ENCODE measurements at places on chromosomes 12 and 14.

DNA sequence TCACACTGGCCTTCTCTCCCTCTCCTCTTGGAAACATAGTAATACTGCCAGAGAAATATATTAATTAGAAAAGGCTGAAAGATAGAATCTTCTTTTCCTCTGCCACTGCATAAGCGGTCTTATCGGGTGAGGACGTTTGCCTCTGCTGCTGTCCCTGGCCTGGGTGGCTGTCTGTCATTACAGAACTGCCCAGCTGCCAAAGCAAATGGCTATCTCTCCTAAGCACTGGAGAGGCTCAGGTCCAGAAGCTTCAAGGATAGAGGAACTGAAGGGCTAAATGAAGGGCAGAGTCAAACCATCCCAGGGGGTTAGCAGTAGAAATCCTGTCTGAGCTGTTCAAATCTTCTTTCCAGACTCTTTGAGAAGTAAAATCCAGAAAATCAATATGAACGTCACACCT, 198.6 kb upstream of the CAND1 start:
- no peak overlapping the region for H3K27ac ChIP-seq
- H3K4me1 ChIP-seq: peaks cover 5% of the 10 kb centered on the region
- no peak overlapping the region for H3K4me3 ChIP-seq

DNA sequence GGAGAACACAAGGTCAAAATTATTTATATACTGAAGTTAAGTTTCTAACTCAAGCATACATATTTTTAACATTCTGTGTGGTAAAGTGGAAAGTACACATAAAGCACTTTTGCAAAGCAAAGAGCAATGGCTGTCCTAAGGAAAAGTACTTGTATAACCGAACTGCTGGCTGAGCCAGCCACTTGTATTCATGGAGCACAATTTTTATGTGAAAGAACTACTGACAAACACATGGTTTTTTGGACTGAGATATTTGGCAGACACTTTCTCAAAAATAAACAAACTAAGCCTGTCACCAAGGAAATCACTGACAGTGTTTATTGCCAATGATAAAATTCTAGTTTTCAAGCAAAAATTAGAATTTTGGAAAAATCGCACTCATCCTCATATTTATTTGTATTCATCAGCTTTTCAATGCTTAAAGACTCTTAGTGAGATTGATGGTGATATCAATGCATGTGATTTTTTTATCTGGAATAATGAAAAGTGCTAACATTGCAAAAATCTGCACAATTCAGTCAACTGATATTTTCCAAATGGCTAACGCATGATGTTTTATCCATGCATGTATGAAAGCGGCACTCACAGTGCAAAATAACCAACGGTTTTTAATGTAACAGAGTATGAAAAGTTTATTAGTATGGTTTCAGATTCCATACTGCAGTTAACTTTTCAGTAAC, 125.3 kb downstream of the IPO8 start:
- H3K27me3 ChIP-seq: no peaks in the 10 kb centered on the region
- DNase-seq: no peak
- no peaks in the 10 kb centered on the region for H3K4me1 ChIP-seq
- H3K36me3 ChIP-seq: no peaks in the 10 kb centered on the region

GRCh38 chr14:42319996-42320395, 713.3 kb downstream of the LRFN5 start:
- no peaks in the 10 kb centered on the region for H3K4me1 ChIP-seq
- no peaks in the 10 kb centered on the region for H3K36me3 ChIP-seq
- no peak overlapping the region for H3K27ac ChIP-seq
- no peaks in the 10 kb centered on the region for H3K27me3 ChIP-seq

DNA sequence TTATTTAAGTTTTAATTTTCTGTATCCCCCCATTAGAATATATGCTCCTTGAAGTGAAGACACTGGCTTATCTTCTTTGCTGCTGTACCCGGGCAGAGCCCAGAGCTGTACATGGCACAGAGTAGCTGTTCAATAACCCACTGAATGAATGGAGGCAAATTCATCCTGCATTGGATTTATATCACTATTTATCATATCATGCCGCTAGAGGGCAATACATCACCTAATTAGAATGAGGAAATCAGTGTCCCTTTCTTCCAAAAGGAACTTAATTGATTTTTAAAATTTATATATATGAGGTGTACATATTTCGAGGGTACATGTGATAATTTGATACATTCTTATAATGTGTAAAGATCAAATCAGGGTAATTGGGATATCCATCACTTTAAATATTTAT, 89.2 kb upstream of the TMEM260 start:
- H3K27ac ChIP-seq: no peak overlapping the region
- H3K4me1 ChIP-seq: no peaks in the 10 kb centered on the region
- H3K36me3 ChIP-seq: no peaks in the 10 kb centered on the region
- H3K4me3 ChIP-seq: no peak overlapping the region
- no peaks in the 10 kb centered on the region for H3K27me3 ChIP-seq

- no peak overlapping the region for H3K27ac ChIP-seq
- no peaks in the 10 kb centered on the region for H3K4me1 ChIP-seq
- H3K4me3 ChIP-seq: no peak overlapping the region
- no peaks in the 10 kb centered on the region for H3K27me3 ChIP-seq
These were observed 141.7 kb downstream of the PIK3C2G start for GRCh38 chr12:18402872-18403611.
